ENCODE measurements at places on chromosomes 16 and 17.

DNA sequence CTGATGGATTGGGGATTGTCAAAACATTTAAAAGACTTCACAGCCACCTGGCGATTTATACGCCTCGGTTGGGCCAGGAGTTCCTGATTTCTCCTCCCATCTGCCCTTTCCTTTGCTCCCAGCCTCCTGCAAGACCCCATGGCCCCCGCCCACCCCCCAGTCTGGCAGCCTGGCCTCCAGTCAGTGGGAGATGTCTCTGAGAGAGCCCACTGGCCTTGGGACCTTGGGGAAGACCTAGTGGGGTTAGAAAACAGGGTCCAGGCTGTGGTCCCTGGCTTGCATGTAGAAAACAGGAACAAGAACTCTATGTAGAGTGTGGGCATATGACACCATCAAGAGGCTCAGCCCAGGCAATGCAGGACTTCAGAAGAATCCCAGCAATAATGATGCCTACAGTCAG, 209.4 kb upstream of the C16orf82 start:
- DNase-seq: no peak

GRCh38 chr17:56908001-56908542, 5.8 kb downstream of the TRIM25 start:
- no peak for DNase-seq

DNA sequence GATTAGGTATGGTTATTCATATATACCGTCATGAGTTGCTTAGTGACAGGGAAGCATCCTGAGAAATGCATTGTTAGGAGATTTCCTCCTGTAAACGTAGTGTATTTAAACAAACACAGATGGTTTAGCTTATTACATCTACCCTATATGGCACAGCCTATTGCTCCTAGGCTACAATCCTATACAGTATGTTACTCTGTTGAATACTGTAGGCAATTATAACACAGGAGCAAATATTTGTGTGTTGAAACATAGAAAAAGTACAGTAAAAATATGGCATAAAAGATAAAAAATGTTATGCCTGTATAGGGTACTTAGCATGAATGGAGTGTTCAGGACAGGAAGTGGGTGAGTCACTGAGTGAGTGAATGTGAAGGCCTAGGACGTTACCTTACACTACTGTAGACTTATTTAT, 157.7 kb downstream of the CDH11 start:
- no peak for DNase-seq

- no peak for DNase-seq
Measured at GRCh38 chr17:27496005-27496404, 39.8 kb downstream of the KSR1 start.

DNA sequence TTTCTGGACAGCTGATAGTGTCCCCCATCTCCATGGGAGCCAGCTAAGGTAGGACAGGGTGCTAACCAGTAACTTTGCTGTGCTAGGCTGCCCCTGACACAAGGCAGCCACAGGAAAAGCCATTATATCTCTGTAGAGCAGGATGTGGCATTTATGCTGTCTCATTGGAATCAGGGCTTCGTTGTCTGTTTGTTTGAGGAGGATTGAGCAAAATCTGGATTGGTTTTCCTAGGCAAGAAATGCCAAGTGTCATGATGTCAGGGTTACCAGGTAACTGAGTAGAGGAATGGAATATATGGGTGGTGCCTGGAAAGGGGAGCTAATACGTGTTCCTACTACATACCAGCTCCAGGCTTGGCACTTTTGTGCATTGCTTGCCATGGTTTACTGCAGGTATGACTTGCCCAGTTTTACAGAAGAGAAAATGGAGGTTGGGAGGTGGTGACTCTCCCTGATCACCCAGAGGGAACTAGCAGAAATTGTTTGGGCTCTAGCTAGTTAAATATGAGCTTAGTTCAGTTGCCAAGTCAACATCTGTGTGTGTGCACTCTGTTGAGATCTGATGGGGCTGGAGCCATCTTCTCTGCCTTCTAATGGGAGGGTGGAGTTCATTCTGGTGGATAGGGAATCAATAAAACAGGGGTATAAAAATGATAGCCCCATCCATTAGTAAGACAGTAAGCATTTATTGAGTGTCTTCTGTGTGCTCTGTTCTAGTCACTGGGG, 33.9 kb downstream of the GNAO1 start:
- no peak for DNase-seq

DNA sequence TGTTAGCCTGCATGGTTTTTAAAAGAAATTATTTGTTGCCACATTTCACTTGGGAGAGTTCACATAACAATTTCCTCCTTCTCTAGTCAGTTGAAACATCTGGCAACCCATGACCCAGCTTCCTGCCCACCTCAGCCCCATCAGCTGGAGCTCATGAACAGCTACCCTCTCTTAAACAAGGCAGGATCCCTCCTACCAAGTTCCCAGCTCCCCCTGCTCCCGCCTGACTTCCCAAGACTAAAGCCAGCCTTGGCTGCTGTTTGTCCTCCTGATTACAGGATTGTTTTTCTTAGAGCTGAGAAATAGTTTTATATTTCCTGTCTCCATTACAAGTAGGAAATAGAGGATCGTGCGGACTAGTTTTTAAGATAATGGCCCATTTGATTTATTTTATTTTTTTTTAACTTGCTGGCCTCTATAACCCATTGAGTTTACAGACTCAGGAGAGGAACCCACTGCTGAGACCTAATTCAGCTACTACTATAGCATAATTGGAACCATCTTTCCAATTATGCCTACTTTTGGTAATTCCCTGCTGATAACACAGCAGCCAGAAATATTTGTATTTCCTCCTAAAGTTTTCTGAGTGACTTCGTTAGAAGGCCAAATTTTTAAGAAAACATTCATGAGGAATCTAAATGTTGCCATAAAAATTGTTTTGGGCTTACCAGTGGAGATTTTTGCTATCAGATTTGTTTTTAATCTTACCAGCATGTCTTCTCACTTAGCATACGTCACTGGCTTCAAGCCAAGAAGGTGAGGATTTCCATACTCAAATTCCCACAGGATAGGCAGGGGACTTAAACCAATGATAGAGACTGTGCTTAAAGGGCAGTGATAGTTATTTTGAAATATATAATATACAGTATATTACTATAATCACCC, 90.0 kb downstream of the ELAC2 start:
- no peak for DNase-seq

GRCh38 chr16:16083421-16084156, 134.2 kb downstream of the ABCC1 start:
- DNase-seq: no peak

DNA sequence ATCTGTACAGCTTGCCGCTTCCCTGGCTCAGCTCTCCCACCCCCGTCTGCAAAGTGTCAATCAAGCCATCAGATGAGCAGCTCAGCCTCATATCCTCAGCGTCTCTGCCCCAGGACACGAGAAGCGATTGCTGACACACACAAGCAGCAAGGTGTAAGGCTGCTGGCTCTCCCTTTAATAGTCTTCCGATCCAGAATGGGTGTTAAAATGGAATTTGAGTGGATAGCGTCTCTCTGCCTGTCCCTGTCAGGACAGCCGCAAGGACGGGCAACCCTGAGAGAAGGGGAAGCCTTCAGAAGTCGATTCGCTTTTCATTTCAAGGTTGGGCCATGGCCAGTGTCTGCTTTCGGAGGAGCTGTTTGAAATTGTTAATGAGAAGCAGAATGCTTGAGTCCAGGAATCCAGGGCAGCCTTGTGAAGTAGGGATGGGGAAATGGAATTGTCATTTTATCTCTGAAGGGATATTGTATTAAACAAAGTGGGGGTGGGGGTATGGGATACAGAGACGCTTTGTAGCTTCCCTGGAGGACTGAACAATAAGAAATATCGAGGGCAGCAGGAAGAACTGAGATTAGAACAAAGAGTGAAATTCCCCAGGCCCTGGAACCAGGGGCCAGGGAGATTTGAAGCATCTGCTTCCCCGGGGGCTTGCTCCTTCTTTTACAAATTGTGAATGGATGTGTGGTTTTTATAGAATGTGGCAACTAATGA, 4.7 kb upstream of the PIPOX start:
- no peak for DNase-seq

- no peak for DNase-seq
Measured at GRCh38 chr17:17851103-17852002, 14.6 kb upstream of the SREBF1 start.

DNA sequence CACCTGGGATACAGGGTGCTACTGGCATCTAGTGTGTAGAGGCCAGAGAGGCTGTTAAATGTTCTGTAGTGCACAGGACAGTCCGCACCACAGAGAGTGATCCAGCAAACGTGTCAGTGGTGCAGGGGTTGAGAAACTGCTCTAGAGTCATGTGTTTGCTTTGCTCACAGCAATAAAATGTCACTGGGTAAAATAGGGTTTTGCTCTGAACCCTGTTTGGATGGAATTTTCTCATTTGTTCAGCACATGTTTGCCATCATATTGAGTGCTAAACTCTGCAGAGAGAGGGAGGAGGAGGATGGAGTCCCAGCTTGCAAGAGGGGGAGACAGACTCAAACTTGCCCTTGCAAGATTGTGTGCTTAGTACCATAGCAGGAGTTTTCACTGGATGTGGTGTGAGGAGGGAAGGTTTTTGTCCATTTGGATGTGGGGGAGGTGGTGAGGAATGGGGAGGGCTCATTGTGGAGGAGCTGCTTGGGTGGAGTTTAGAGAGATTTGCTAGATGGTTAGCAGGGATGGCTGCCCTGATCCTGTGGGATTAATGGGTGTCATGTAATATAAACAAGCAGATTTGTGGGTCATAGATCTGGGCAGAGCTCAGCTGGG, 11.8 kb downstream of the PLCG2 start:
- no peak for DNase-seq

DNA sequence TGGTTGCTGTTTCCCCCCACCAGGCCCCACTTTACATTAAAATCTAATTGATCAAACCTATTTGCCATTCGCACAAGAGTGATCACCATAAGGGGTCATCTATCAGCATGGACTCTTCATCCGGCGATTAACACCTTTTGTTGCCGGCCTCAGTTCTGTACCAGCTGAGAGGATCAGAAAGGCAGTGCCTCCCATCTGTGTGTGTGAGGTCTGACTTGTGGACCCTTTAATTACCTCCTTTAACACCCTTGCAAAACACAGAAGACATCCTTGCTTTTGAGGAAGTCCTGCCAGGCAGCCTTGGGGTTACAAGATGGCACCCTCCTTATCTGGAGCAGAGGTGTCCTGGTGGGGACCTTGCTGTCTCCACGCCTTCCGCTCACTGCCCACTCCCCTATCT, 77.2 kb upstream of the IRX3 start:
- DNase-seq: no peak

GRCh38 chr16:27870116-27870798, 193.3 kb downstream of the GSG1L start:
- DNase-seq: no peak

- DNase-seq: no peak
Measured at GRCh38 chr17:37116671-37117185, 168.0 kb downstream of the AATF start.

DNA sequence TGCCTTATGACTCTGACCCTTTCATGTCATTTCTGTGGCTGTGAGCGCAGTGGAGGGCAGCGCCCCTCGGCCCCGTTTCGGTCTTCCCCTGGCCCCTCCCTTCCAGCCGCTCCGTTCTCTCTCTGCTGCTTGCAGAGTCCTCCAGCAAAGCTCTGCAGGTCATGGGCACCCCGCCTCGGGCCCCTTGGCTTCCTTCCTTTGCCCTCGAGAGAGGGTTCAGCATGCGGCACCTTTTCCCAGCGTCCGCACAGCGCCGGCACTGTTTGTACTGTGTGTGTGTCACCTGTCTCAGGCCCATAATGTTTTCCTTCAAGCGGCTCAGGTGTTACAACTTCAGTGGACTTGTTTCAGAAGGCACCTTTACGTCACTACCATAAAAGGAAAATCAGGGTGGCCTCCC, 98.5 kb downstream of the RAP1GAP2 start:
- no peak for DNase-seq

DNA sequence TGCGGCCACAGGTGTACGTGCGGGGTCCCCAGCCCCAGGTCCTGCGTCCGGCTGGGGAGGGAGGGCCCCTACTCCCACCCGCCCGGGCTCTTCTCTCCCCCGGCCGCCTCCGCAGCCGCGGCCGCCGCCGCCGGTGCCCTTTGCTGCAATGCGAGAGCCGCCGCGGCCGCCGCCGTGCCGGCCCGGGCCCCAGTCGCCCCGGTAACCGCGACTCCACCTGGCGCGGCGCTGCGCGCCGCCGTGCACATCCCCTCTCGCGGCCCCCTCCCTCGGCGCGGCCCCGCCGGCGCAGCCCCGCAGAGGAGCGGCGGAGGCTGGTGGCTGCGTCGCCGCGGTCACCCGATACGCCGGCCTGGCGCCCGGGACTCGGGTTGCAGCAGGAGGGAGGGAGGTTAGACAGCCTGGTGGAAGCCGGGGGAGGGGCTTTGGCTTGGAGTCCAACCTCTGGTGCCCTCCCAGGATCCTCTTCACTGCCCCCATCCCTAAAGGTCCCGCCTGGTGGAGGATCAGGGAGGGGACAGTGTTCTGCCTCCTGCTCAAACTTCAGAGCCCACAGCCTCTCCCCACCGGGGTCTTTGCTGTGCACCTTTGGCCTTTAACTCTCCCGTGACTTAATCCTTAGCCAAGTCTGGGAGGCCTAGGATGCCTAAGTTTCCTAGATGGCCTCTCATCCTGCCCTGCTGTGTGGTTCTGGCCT, 32.9 kb downstream of the SRCIN1 start:
- DNase-seq: no peak

DNA sequence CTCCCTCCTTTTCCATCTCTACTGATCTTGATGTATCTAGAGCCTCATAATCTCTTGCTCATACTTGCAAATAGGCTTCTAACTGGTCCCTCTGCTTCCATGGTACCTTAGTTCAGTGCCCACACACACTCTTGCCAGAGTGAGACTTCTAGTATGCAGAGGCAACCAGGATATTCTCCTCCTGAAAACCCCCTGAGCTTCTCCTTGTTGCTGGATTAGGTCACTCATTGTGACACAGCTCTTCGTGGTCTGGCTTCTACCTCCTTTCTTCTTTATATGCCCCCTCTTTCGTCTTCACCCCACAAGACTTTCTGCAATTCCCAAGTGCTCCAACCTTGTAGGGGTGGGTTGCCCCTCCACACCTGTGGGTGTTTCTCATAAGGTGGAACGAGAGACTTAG, 2.5 kb upstream of the FAM20A start:
- no peak for DNase-seq

- no peak for DNase-seq
Measured at GRCh38 chr16:31351246-31351941, 3.6 kb upstream of the ITGAX start.

GRCh38 chr16:58883131-58883530, 149.0 kb upstream of the GOT2 start:
- DNase-seq: no peak

GRCh38 chr16:85916141-85916890, 17.4 kb downstream of the IRF8 start:
- no peak for DNase-seq
